ENCODE measurements at places on chromosomes 5 and 9.

DNA sequence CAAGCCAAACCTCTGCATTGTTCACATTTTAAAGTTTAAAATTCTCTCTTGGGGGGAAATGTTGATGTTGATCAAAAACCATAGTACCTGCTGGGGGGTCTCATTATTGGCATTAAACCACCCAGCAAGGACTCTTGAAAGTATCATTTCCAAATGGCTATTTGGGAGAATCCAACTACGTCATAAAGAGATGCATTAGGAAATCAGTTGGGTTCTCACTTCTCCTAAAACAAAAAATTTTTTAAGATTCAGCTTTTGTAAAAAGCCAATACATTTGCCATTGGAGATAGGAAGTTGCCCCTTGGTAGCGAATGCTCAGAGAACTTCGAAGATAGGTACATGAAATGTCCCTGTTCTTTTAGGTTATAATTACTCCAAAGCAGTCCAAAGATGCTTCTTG lies 96.4 kb downstream of the GNAQ start:
- DNase-seq: no peak

DNA sequence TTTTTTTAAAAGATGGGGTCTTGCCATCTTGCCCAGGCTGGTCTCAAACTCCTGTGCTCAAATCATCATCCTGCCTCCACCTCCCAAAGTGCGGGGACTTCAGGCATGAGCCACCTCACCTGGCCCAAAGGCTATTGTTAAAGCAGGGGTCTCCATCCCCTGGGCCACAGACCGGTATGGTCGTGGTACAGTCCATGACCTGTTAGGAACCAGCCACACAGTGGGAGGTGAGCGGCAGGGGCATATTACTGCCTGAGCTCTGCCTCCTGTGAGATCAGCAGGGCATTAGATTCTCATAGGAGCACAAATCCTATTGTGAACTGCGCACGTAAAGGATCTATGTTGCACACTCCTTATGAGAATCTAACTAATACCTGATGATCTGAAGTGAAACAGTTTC lies 7.3 kb upstream of the NOL6 start:
- no peak for DNase-seq

DNA sequence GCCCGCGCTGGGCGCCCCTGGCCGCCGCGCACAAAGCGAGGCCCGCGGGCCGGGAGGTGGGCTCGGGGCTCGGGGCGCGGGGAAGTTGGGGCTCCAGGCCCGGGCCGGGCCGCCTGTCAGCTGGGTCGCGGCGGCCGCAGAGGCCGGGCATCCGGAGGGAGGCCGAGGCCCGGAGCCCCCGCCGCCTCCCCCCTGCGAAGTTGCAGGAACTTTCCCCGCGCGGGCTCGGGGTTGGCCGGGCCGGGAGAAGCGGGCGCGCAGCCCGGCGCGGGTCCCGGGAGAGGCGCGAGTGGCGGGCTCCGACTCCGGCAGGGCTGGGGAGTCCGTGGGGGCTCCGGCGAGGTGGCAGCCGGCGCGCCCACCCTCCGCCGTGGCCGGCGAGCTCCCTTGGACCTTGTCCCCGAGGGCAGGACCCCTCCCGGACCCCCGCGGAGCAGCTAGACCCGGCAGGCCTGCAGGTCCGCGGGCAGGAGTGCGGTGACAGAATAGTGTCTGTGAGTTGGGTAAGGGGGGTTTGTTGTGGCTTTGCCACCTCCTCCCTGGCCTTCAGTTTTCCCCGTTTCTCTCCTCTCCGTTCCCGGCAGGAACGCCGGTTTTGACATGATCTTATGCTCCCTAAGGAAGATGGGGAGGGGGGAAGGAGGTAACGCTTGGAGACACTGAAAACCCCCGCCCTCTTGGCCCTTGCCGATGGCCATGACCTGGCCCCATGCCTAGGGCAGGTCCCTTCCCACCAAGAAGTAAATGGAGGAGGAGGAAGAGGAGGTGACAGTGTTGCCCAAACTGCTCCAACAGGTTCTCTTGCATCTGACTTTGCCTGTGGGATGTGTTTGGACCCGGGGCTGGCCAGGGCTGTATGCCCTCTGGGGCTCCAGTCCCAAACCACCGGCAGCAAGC lies 942 bp downstream of the PHF2 start:
- DNase-seq: peak; percentile 18

GRCh38 chr5:63768221-63768620 lies 194.0 kb downstream of the HTR1A start:
- no peak for DNase-seq

- DNase-seq: no peak
Observed at GRCh38 chr9:95669253-95669652, 152.5 kb upstream of the PTCH1 start.

DNA sequence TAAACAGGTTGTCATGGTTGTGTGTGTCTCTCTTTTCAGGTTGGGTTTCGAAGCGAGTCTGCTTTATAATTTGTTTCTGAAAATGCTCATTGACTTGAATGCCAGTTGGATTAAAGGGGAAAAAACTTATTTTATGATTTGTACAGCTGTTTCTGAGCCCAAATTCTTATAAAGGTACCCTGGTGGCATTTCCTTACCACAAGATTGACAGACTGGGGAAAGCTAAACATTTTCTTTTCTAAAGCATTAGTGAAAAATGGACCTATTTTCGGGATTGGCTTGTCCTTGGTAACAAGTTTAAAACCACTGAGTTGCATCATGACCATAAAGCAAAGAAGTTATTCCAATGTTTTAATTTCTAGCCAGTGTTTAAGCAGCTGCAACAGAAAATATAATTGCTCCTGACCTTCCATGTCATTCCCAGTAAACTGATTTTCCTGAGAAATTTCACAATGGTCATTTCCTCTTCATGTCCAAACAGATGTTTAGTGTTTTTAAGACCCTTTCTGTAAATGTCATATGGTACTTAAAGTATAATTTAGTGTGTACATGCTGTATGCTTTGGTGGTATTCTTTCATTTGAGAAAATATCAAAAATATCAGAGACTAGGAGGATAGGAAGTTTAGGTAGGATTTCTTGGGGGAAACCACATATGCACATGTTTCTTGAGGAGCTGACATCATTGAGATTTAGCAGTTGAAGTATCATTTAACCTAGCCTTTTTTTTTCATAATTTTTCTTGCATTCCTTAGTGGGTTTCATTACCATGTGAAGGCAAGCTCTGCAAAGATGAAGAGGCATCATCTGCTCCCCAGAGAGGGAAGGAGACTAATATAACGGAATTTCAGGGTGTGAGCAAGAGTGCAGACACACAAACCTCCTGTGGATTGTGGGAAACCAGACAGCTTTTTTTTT lies 667.1 kb upstream of the RGMB start:
- peak; percentile 64 for DNase-seq

DNA sequence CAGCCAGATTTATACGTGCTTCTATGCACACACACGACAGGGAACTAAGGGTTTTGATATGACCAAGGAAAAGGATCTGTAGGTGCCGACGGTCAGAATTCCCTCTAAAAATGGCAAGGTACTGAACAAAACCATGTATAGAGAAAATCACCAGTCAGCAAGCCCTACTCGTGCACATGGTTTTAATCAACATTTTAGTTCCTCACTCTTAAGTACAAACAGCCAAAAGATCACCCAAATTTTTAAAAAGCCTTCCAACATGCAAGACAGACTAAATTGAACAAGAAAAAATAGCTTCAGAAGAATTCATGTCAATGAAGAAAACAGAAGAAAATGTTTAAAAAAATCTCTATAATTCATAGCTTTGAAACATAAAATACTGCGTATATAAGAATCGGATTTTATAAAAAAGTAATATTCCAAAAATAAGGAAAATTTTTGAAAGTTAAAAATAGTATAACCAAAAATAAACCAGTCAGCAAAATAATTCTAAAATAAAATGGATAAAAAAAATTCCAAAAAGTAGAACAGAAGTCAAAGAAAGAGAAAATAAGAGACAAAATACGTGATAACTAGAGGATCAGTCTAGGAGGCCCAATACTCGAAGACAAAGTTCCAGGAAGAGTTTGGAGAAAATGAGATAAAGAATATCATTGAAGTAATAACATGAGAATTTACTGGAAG lies 43.0 kb upstream of the KCNV2 start:
- peak; percentile 16 for DNase-seq

GRCh38 chr5:60312098-60312497 lies 387.9 kb downstream of the DEPDC1B start:
- DNase-seq: no peak

- no peak for DNase-seq
Observed at GRCh38 chr9:20692554-20692953, 8.5 kb downstream of the FOCAD start.
